ENCODE measurements at places on chromosomes 7 and 10.

- no peak for DNase-seq
Observed at GRCh38 chr7:11605749-11606148, 226.2 kb downstream of the THSD7A start.

GRCh38 chr7:16616122-16616521, 29.4 kb downstream of the ANKMY2 start:
- no peak for DNase-seq

DNA sequence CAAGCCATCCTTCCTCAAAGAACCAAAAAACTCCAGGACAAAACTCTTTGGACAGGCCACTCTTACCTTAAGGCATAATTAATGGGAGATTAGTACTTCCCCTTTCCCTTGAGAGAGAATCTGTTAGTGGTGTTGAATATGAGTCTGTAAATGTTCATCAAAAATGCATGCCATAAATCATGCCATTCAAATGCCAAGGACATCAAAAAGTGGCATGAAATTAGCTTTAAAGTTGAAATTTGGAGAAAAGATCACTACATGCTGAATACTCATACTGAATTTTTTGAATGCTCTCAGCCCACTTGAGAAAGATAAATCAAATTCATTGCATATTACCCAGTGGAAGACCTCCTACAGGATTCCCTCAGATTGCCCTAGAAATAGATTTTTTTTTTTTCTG, 6.7 kb downstream of the NRCAM start:
- no peak for DNase-seq

DNA sequence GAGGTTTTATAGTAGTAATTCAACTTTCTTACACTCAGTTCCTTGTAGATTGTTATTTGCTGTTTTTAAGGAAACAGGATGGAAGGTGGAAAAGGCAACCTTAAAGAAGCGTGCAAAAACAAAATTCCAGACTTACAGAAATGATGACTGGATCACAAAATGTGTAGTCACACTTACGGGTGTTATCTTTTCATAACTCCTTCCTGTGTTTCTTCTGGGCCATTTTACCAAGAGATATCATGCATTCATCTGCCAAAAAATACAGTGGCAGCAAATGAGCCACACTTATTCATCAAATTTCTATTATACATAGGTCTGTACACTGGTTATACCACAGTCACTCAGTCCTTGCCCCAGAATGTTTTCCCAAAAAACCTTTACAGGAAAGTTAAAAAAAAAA, 94.3 kb upstream of the IL6 start:
- DNase-seq, result no peak

GRCh38 chr10:34815185-34816084, at the start of gene PARD3:
Gene PARD3, minus strand, starts transcription at chr10:34815296. Its CDS starts 301 bp downstream, at chr10:34814995.
- DNase-seq, result peak; percentile 90

GRCh38 chr10:33125111-33125510, 167.1 kb upstream of the ITGB1 start:
- DNase-seq, result no peak

- DNase-seq, result no peak
Observed at GRCh38 chr7:1076184-1077072, 11.5 kb upstream of the GPER1 start.

DNA sequence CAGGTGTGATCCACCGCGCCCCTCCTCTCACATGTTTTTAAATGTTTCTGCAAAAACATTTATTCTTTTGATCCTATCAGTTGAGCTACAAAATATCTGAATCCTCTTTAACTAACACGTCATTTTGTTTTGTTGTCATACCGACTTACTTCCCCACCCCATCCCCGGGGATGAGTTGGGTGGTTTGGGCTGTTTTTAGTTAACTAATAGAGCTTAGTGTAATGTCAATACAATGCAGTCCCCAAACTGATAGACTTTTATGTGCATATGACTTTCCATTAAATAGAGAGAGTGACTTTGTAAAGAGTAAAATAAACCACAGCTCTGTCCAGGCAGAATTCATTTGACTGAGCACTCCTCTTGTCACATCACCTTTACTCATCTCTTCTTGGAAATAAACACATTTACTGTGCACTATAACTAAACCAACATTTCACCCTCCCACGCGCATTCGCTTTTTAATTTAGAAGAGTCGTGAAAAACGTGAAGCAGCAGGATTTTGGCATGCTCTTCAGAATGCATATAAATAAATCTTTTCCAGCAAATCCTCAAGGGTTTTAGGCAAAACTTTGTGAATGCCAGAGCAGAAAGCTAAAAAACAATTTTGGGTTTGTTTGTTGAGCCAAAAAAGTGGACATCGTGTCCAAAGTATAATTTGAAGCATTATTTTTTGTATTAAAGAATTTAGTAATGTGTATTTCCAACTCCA, 187.4 kb upstream of the MGMT start:
- no peak for DNase-seq

DNA sequence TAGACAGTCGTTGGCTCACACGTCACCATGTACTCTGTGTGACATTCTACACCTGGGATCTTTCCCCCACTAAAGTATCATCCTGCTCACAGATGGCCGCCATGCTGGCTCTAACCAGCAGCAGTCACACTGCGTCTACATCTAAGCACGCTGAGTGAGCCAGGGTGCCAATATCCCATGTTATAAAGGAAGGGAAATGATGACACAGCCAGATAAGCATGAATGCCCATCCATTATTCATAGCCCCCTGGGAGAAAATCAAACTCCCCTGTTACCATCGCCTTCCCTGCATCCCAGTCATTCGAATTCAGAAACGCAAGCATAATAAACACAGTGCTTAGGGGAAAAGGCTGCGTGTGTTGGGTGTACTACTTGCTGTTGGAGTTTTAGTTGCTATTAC, 698.2 kb upstream of the AUTS2 start:
- no peak for DNase-seq

DNA sequence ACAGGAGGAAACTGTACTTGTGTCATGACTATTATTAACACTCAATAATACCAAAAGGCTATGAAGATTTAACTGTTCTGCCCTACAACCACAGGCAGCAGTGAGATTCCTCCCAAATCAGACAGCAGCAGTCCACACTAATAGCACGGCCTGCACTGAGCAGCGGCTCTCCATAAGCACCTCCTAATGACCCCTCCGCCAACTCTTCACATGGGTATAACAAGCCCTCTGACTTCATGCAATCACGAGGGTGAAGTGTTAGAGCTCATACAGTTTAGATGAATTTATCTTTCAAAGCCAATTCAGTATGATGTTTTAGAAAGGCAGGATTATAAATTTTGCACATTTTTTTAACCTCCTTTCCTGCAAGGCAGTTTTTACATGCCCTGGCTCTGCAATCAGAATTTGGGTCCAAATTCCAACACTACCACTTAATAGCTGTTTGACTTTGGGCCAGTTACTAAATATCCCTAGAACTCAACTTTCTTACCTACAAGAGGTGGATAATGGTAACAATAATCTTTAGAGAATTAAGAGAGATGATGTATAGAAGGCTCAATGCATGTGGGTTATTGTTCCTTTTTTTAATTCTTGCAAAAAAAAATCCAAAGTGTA, 617.1 kb downstream of the KCNMA1 start:
- no peak for DNase-seq

DNA sequence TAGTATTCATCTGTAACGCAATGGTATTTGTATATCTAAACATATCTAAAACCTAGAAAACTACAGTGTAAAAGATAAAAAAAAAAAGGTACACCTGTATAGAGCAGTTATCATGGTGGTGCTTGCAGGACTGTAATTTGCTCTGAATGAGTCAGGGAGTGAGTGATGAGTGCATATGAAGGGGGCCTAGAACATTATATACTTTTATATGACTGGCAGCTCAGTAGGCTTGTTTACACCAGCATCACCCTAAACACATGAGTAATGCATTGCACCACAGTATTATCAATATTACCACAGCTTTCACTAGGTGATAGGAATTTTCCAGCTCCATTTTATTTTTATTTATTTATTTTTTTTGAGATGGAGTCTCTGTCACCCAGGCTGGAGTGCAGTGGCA, 40.8 kb downstream of the TRIM24 start:
- no peak for DNase-seq

GRCh38 chr10:3002304-3002703, 65.0 kb upstream of the PFKP start:
- DNase-seq, result no peak

DNA sequence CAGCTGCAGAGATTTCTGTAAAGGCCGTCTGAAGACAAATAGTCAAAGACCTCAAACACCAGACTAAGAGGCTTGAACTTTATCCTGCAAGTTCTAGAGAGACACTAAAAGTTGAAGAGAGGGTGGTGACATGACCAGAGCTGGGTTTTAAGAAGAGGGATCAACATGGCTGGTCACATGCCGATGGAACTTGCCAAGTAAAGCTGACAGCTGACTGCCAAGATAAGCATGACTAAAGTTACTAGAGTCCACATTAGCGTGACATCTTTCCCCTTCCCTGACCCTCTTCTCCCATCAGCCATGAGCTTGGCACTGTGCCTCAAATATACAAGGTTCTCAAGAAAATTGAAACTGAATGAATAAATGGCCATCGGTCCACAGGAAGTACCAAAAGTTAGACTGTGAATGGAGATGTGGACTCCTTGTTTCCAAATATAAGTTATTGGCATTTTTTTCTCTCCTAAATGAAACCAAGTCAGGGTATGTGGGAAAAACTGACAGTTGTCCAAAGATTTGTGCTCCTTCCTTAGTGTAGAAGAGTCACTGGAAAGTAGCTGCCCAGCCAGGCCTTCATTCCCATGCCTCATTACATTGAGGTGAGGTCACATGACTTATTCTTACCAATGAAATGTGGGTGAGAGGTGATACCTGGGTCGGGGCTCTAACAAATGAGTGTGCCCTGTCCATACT, 24.5 kb downstream of the XPNPEP1 start:
- DNase-seq, result no peak

DNA sequence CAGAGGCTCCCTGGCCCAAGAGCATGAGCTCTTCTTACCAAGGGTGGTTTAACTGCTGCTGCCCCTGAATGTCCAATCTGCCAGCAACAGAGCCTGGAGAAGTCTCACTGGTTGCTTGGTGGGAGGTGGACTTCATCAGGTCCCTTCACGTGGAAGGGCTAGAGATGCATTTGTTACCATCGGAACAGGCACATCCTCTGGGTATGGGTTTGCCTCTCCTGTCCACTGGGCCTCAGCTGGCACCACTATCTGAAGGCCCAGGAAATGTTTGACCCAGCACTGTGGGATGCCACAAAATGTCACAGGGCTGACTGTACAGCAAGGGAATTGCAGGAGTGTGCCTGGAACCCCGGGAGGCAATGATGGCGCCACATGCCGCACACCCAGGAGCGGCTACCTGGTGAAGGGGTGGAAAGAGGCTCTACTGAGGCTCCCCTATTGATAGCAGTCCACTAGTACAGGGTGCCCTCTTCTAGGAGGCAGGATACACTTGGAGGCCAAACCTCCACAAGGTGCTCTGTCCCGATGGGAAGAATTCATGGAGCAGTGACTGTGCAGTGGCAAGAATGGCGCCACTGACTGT, 603.1 kb upstream of the MGMT start:
- DNase-seq, result no peak

GRCh38 chr7:1678571-1679325, 8.7 kb downstream of the ELFN1 start:
- DNase-seq, result no peak

DNA sequence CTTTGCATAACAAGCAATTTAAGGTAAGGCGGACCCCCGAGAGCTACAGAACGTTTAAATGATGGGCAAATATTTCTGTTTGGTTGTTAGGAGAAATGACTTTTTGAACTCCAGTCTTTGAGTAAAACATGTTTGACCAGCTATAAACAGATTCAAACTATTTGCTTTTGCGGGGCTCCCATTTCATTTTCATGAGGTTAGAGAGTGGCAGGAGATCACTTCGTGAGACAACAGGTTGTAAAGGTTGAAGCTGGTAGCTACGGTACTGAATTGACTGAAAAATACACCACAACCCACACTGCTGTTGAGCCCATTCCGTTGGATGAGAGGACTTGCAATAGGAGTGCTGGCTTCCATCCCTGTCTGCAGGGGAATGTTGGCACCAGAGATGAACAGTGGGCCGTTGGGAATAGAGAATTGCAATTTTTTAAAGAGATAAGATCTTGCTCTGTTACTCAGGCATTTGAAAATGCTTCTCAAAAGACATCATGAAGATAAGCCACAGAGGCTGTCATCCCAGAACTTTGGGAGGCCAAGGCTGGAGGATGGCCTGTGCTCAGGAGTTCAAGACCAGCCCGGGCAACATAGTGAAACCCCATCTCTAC, 65.7 kb upstream of the CARD11 start:
- no peak for DNase-seq

DNA sequence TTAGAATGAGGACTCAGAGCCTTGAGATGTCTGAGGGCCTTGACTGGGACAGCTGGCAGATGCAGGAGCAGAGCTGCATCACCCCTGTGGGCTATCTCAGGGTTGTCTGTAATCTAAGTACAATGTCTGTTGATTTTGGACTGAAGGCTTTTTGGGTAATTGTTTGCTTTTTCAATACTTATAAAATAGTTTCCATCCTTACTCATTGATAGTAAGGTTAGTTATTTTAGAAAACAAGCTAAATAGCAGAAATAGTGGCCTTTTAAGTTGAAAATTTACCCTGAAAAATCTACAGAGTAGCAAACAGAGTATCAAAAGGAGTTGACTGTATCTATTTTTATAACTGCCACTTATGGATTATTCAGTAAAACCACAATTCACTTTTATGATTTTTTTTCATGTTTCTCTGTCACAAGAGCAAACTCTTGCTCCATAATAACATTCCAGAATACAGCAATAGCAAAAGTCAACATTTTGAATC, 179.7 kb downstream of the CFTR start:
- DNase-seq, result no peak

GRCh38 chr7:68963552-68963951, 634.7 kb upstream of the AUTS2 start:
- DNase-seq, result no peak

DNA sequence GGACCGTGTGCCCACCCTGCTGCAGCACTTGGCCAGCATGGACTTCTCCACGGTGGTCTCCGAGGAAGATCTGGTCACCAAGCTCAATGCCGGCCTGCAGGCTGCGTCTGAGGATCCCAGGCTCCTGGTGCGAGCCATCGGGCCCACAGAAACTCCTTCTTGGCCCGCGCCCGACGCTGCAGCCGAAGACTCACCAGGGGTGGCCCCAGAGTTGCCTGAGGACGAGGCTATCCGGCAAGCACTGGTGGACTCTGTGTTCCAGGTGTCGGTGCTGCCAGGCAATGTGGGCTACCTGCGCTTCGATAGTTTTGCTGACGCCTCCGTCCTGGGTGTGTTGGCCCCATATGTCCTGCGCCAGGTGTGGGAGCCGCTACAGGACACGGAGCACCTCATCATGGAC, 1.4 kb downstream of the RBP3 start:
- DNase-seq, result no peak

DNA sequence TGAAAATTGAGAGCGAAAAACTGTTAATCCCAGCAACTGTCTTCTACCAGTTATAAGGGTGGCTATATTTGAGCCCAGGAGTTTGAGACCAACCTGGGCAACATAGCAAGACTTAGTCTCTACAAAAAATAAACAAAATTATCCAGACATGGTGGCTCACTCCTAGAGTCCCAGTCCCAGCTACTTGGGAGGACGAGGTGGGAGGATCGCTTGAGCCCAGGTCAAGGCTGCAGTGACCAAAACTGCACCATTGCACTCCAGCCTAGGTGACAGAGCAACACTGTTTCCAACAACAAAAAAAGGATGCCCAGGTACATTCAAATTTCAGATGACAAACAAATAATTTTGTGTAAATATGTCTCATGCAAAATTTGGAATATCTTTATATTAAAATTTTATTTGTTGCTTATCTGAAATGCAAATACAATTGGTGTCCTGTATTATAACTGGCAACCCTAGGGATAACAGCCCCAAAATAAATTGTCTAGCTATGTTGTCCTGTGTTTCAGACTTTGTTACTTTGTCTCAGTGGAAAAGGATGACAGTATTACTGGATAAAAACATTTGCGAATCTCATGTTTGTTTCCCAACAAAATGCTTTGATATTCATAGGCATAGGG, 26.7 kb downstream of the FAM171A1 start:
- no peak for DNase-seq
